ENCODE measurements at places on chromosomes 3 and 15.

- no peak for DNase-seq
These were observed 249.9 kb downstream of the SHOX2 start for GRCh38 chr3:157856078-157856939.

GRCh38 chr3:119759962-119760361 is 21.9 kb upstream of the NR1I2 start:
- no peak for DNase-seq

DNA sequence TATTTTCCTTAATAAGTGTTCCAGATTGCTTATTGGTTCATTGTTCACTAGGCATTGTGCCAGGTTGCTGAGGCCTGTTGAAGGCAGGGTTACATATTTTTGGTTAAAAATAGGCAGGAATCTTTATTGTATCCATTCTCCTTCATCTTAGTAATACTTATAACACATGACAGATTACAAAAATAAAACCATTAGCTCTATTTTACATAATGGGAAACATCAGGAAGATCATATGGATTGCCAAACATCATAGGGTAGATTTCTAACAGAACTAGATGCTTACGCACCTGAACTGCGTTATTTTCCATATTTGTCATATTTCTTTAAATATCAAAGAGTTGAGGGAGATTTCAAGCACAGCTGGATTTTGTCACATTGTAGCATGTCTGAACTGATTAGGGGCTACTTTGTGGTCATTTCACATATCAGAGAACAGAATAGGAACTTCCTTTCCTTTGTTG is 462.9 kb upstream of the SGO1 start:
- no peak for DNase-seq

GRCh38 chr3:107356706-107357105 is 20.5 kb upstream of the CCDC54 start:
- no peak for DNase-seq

GRCh38 chr15:68204776-68205557 is at the start of gene CALML4:
CALML4 (minus strand) TSS chr15:68205332; CDS start chr15:68205247, 85 bp downstream.
- no peak for DNase-seq

- DNase-seq = no peak
These were observed 61.4 kb downstream of the UMPS start for GRCh38 chr3:124791639-124792151.

GRCh38 chr3:164897342-164897741 is 181.0 kb downstream of the SI start:
- no peak for DNase-seq

DNA sequence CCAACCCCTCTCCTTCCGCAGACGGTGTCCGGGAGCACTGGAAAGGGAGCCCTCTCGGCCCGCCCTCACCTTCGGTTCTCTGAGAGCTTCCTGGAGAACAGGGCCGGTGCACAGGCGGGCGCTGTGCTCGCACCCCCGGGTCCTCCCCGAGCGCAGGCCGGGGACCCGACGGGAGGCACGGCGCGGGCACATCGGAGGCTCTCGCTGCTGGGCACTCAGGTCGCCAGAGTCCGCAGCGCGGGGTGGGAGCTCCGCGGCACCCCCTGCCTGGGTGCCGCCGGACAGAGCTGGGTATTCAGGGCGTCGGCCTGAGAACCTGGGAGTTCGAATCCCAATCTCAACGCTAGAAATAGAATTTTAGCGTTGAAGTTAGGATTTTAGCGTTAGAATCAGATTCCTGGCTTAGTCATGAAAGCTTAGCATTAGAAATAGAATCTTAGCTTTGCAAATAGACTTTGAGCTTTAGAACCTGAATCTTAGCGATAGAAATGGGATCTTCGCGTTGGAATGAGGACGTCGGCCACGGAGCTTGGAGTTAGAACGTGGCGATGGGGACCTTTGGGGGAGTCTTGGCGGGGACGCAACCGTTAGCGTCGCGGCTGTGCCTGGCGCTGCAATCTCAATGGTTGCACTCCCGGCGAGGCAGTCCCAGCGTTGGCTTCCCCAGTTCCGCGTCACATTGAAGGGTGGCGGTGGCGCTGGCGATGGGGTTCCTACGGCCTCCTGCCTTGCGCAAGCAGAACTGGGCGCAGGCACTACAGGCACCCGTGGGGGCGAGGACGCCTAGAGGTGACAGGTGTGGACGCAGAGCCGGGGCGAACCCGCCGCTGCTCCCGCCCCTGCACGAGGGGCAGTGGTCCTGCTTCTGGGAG is 549 bp downstream of the TRH start:
- no peak for DNase-seq

DNA sequence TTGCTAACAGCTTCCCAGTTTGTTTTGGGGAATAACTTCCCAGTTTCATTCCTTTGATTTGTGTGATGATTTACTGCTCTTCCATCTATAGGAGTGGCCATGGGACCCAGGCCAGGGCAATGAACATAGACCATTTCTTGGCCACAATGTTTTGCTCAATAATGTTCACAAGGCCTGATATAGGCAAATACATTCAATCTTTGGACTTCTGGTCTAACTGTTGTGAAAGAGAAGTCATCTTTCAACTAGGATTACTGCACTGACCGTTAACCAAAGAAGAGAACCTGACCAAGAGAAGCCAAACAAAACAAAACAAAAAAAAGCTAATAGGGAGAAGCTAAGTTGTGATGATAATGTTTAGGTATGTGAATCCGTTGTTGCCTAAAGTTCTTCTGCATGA is 221.8 kb upstream of the SUCLG2 start:
- no peak for DNase-seq

DNA sequence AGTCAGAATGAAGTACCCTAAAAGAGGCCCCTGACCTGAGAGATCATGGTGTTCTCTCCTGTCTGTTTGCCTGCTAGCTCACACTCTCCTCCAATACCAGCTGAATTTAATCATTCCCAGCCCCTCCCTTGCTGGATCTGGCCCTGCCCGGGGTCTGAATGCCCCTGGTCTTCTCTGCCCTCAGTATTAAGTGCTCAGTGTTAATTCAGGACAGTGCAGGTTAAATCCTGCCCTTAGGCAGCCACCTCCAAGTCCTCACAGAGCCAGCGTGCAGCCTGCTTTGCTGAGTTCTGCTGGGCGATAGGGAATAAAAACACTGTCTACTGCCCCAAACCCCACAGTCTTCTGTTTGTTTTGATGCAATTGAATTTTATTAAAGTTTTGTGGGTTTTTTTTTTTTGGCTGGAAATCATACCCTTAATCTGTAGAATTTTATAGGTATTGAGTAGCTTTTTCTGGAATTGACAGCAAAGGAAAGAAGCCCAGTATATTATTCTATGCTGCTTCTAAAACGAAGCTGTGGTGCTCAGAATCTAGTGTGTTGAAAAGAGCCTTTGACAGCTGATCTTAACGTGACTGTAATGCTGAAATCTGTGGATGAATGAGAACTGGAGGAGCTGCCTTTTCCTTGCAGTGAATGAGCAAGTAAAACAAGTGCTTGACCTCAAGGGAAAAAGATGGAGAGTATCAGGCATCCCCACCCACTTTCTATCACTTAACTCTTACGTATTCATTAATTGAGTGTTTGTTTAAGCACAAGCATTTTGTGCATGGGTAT is 12.3 kb upstream of the BDH1 start:
- no peak for DNase-seq

GRCh38 chr15:71628988-71629770 is 181.2 kb upstream of the NR2E3 start:
- no peak for DNase-seq

DNA sequence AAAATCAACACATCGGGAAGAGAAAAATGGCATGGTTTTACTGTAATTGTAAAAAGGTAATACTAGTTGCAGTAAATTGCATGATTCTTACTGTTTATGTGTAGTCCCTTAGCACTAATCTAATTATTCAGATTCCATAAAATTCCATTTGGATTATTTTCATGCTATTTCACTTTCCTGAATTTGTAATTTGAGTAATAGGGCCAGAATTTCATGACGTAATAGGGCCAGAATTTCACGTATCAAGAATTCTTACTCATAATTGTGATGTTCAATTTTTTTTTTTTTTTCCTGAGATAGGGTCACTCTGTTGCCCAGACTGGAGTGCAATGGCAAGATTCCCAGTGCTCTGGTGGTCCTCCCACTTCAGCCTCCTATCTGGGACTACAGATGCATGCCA is 2.9 kb upstream of the U2SURP start:
- DNase-seq = no peak

DNA sequence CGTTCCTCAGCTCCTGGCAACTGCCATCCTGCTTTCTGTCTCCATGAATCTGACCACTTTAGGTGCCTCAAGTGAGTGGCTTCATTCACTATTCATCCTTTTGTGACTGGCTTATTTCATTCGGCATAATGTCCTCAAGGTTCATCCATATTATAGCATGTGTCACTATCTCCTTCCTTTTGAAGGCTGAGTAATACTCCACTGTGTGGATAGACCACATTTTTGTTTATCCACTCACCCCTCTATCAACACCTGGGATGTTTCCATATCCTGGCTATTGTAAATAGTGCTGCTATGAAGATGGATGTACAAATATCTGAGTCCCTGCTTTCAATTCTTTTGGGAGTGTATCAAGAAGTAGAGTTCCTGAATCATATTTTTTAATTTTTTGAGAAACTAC is 98.8 kb downstream of the ADAMTS17 start:
- no peak for DNase-seq

DNA sequence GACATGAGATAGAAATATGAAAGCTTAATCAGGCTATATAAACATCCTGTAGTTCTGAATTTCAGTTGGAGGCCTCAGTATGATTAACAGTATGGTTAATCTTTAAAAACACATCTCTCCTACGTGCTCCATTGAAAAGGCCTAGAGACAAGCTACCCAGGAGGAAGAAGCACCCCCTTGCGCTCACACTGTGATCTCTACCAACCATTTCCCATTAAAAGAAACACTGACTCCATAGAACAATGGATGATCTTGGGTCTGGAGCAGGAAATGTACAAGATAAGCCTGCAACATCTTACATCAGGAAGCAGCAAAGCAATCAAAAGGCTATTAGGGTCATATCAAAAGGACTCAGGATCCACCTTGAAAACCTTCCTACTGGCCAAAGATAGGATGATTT is 3.4 kb upstream of the EOGT start:
- no peak for DNase-seq

DNA sequence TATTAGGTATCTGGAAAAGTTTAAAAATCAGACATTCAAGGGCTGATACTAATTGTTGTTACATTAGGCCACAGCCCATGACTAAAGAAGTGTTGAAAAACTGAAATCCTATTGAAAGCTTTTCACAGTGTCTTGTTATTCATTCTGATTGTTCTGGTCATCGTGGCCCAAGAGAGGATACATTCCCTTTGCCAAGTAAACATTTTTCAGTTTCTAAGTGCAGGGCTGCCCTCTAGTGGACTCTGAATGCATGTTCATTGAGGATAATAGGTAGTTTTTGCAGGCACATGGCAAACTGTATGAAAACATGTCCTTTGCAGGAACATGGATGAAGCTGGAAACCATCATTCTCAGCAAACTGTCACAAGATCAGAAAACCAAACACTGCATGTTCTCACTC is 181.1 kb downstream of the MYRIP start:
- no peak for DNase-seq

- DNase-seq = no peak
These were observed 251.1 kb downstream of the ULK4 start for GRCh38 chr3:41710646-41711388.
